Fibroblast of gingiva (primary cell): ENCODE measurements at places on chromosomes 16 and 17.

DNA sequence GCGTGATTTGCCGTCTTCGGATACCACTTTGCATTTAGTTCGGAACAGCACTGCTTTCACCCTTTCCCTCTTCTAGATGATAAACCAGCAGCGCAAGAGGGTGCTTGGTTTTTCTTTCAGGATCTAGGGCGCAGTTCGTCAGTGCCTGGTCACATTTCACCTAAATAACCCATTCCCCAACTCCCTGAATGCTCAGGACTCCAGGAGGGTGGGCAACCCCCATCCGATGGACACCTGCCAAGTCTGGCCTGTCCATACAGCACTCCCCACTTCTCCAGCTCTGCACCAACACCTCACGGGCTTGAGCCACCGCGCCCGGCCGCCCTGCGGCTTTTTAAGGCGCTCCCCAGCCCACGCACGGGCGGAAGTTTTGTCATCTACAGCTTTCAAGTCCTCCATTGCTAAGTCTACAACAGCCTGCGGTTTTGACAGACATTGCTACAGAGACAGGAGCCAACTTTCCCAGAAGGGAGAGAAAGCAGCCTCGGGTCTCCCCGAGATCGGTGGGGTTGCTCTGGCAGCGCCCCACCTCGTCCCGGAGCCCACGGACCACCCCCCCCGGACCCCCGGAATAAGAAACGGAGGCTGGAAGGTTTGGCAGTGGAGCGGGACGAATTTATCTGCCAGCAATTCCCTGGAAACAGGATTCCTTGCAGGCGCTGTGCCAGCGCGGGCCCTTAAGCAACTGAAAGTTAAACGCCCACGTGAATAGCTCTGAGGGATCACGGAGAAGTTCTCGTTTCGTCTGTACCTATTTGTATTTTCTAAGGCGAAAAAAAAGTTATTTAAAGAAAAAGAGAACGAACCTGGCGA is 38.6 kb upstream of the SLFN13 start:
- DNase-seq = peak; percentile 35

- no peak for DNase-seq
Measured at GRCh38 chr16:56268799-56269198, 77.5 kb downstream of the GNAO1 start.

GRCh38 chr17:28747801-28748750 is 4.3 kb downstream of the TRAF4 start:
- DNase-seq = no peak

DNA sequence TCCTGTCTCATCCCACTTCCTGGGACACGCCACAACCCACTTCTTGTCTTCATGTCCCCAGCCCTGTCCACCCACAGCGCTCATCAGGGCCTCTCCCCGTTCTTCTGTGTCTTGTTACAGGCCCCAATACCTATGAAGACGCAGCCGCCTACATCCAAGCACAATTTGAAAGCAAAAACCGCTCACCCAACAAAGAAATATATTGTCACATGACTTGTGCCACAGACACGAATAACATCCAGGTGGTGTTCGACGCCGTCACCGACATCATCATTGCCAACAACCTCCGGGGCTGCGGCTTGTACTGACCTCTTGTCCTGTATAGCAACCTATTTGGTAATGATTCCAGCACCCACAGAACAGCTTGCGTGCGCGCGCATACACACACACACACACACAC is 70.6 kb downstream of the AMFR start:
- DNase-seq = no peak

GRCh38 chr17:78414178-78415162 is 36.0 kb downstream of the PGS1 start:
- DNase-seq = no peak

- DNase-seq = peak; percentile 91
Measured at GRCh38 chr16:89410794-89411309, 79.5 kb downstream of the ANKRD11 start.

GRCh38 chr16:77332792-77333191 is 102.0 kb downstream of the ADAMTS18 start:
- DNase-seq = no peak

DNA sequence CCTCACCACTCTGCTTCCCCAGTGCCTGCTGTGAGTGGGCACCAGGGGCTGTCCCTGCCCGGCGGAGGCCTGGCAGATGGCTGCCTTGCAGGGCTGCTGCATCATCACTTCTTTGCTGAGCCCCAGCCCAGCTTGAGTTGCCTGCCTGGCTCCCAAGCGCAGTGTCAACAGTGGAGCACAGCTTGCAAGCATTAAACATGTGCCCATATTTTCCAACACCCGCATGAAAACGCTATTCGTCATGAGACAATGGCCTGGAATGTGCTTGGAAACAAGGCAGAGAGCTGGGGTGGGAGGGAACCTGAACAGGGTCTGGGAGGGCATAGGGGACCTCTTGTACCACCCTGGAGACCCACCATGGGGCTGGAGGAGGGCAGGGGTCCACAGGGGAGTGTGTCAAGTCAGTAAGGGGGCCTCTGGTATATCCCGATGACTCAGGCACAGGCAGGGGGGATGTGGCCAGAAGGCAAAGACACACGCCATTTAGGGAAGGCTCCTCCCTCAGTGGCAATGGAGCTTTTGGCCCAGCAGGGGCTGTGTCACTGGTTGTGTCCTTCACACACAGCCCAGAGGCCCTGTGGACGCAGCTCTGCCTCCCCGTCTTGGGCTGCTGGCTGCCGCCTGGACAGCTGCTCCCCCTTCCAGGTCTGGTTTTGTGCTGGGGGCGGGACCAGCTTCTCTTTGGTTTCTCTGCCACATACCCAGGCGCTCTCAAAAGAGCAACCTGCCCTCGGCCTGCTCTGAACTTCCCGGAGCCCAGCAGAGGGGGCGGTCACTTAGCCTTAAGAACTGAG is 17.4 kb upstream of the MTSS2 start:
- DNase-seq = peak; percentile 99

DNA sequence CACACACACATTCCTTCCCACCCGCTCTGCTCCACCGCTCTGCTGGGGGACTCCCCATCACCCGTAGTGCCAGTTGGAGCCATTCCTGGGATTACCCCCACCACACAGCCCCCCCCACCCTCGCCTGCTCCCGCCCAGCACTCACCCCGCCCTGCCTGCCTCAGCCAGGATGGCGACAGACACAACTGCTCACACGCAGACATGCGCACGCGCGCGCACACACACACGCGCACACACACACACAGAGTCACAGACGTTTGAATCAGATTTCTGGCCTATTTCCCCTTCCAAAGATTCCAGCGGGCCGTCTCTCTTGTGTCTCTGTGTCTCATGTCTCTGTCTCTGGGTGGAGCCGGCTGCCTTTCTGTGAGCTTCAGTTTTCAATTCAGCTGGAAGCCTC is 4.4 kb downstream of the CACNA1G start:
- peak; percentile 94 for DNase-seq

DNA sequence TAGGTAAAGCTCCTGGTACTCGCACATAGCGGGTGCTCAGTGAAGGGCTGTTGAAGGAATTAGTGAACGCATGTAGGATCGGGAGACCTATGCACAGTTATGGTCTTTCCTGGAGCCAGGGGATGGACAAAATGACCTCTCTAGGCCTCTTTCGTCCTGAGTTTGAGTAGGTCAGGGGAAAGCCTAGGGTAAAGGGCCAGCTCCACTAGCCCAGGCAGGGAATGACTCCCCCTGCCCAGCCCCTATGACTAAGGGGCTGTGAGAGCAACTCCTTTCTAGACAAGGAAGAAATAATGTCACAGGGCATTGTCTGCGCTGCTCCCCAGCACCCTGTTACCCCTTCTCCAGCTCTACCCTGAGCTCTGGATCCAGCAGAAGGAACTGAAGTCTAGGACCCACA is 24.6 kb upstream of the FMNL1 start:
- no peak for DNase-seq

- no peak for DNase-seq
Measured at GRCh38 chr17:35725802-35726126, 5.7 kb upstream of the RASL10B start.

GRCh38 chr17:40502716-40503115 is 1.3 kb upstream of the TNS4 start:
- DNase-seq = no peak

GRCh38 chr16:53864819-53865493 is 161.0 kb downstream of the FTO start:
- no peak for DNase-seq

DNA sequence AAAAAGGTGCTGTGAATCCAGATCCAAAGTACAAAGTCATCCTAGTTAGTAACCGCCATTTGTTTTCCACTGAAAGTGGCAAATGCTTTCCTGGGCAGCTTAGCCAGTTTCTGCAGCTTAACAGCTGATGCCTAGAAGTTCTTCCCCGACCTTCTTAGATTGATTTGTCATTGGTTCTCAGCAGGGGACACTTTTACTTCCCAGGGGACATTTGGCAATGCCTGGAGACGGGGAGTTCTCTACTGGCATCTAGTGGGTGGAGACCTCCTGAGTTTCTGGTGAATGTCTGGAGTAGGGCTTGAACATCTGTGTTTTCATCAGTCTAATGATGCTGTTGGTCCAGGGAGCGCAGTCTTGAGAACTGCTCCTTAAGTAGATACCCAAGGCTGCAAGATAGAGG is 7.6 kb downstream of the DNAJA3 start:
- DNase-seq = no peak

- DNase-seq = no peak
Measured at GRCh38 chr16:89670496-89671431, 13.1 kb downstream of the SPATA33 start.

GRCh38 chr16:31186176-31186575 is 6.2 kb downstream of the FUS start:
- no peak for DNase-seq
